ENCODE measurements at places on chromosomes 6 and 20. TPM values are rescaled to one million over a fixed set of nuclear protein-coding genes. Genes with fewer than 3 reads are reported as not detected.

RUNX2 gene
- total RNA-seq: 1.6 TPM

- no peak for DNase-seq
These were observed 36.3 kb upstream of the FAM83D start for GRCh38 chr20:38889792-38890496.

DNA sequence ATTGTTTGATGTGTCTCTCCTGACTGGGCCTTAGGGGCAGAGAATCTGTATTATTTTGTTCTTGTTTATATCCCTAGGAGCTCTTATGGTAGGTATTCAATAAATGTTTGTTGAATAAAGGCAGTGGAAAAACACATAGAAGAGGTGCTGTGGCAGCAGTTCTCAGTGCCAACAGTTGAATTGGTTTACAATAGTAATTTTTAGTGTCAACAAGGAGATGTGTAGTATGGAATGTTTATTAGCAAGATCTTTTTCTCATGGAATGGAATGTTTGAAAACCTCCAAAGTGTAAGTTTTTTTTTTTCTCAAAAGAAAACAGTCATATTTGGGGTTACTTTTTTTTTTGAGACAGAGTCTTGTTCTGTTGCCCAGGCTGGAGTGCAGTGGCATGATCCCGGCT lies 28.0 kb downstream of the ASXL1 start:
- DNase-seq: no peak

DNA sequence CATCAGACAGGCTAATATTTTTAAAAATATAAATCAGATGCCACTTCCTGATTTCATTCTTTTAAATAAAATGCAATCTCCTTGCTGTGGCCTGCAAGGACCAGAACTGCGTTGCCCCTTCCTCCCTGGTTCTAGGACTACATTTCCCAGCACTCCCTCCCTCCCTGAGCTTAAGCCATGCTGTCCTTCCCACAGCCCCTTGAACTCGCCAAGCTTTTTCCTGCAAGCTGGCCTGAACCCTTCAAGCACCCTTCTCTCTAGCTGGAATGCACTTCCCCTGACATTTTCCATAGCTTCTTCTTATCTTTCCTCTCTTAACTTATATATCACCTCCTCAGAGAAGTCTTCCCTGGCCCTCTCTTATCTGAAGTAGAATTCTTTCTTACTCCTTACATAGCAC lies 6.1 kb upstream of the DOK5 start:
- no peak for DNase-seq
